ENCODE measurements at places on chromosomes 11 and 22.

DNA sequence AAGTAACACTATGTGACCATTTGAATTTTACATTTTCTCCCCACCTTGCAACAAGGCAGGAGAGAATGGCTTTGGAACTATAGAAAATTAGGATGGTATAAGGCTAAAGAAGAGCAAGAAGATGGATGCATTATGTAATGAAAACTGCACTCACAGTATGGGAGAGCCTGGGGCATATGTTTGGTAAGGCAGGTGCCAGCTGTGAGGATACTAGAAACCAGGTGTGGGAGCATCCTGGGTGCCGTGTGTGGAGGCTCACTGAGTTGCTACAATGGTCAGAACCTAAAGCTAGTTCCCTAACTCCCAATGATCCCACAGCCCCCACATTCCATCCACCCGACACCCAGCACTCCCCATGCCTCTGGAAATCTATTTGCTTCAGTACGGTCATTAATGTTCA is 42.9 kb downstream of the UBASH3B start:
- DNase-seq, result no peak

- no peak for DNase-seq
These were observed 72.4 kb upstream of the TMEM45B start for GRCh38 chr11:129743112-129743815.

- DNase-seq, result no peak
These were observed 147.4 kb upstream of the TEAD1 start for GRCh38 chr11:12526789-12527188.

DNA sequence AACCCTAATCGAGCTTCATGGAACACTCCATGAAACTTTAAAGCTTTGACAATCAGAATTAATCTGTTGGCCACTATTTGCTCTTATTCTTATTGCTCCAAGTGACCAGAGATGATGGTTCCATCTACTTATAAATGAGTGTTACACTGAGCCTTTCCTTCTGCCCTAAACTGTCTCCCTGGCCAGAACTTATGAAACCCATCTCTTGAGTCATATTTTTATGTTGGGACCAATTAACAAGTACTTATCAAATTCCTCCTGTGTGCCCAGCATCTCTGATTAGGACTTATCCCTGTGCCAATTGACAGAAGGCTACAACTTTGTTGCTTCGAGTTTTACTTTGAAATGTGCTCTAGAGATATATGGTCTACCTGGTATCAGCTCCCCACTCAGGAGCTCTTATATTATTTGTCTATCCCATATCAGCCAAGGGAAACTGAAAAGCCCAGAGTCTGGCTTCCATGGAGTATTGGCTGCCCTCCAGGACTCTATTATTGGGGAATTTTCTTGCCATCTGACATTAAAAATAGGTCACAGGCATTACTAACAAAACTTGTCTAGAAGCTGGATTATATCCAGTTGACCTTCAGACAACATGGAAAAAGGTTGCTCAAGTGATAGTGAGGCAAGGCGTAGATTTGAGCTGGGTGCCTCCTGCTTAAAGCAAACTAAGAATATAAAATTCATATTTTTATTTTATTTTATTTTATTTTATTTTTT is 8.8 kb downstream of the KREMEN1 start:
- DNase-seq, result no peak

DNA sequence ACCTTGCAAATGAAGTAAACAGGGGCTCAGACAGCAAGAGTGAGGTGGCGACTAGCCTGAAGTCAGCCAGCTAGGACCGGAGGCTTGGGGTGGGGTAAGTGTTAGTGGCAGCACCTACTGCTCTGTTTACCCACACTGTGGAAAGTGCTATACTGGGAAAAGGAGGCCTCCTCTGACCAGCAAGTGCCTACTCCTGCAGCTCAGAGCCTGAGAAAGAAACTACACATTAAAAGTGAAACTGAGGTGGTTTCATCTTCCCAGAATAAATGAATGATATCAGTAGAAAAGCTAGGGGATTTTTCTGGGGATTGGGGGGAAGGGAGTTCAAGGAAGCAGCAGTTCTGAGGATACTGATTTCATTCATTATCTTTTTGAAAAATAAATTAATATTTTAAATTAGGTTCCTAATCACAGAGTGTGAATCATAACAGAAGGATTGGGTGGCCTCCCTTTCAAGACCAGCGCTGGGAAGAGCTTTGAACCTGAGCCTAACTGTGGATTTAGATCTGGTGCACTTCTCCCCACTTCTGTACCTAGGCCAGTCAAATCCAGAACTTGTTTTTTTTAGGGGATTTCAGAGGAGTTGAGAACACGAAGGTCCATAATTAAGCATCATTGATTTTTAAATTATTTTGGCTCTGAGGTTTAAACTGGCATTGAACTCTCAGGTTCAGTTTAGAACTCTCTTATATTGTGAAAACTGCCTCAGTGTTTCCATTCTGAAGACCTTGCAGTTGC is 48.1 kb upstream of the GRAMD1B start:
- DNase-seq, result no peak

- DNase-seq, result no peak
These were observed 22.4 kb upstream of the APOBEC3A start for GRCh38 chr22:38935023-38935422.

GRCh38 chr11:77081381-77081851 is 14.6 kb downstream of the CAPN5 start:
- no peak for DNase-seq

- no peak for DNase-seq
These were observed 110.1 kb upstream of the LMO1 start for GRCh38 chr11:8373519-8374432.

- DNase-seq, result no peak
These were observed 192.5 kb upstream of the MTMR2 start for GRCh38 chr11:96116376-96116775.

DNA sequence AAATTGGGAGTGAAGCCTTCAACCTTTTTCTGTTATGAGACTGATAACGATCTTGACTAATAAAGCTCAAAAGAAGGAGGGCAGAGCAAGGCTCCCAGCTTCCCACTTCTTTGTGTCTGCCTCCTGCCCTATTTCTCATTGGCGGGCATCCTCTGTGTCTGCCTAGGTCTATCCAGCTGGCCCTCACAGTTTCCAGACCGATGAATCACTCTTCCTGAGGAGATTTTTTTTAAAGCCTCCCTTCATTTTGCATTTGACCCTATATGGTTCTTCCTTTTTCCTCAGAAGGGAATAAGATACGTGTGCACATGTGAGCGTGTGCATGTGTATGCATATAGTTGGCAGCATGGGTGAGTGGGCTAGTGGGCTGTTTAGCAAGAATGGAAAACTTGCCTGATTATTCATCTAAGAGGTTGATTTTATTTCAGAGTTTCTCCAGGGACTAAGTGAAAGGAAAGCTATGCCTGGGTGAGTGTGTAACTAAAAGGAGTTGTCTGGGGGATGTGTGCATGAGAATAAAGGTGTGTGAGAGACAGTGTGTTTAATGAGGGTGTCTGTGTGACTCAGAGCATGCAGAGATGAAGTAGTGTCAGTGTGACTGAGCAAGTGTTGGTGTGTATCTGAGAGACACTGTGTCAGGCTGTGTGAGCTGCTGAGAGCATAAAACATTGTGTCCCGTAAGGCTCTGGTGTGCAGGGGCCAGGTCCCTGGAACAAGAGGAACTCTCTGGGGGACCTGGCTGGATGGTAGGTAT is 12.2 kb downstream of the PHLDB1 start:
- no peak for DNase-seq

- no peak for DNase-seq
These were observed 33.8 kb upstream of the APOA1 start for GRCh38 chr11:116871248-116871647.

- no peak for DNase-seq
These were observed 7.4 kb upstream of the CDC42BPG start for GRCh38 chr11:64851831-64852351.

DNA sequence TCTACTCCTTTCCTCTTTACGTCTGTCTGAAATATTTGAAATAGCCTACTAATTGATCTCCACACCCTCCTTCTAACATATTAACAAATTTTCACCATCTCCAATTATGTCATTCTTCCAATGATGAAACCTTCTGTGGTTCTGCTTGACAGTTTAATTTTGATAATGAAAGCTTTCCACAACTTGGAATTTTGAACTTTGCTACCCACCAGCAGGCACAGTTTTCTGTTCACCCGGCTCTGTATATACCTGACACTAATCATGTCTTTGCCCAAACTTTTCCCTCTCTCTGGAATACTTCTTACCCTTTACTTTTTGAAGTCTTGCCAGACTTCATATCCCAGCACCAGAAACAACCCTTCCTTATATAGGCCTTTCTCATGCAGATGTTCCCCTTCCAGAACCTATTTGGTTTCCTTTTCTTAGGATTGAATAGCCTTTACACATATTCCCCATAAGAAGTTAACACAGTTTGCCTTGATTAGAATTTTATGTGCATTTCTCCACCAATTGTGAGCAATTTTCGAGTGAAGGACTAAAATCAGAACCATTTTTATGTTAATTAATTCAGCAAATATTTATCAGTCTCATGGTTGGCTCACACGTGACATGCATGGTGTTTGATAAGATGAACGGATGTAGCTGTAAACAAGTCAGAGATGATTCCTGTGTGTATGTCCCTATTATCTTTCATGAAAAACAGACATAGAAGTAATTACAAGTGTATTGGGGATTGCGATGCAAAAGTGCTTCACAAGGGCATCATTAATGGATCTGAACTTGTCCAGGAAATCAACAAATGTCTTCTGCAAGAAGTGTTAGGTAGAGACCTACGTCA is 173.4 kb downstream of the ARHGAP42 start:
- DNase-seq, result no peak

GRCh38 chr11:75516886-75517285 is 8.9 kb downstream of the GDPD5 start:
- no peak for DNase-seq

GRCh38 chr22:29689880-29690213 is 30.0 kb upstream of the CABP7 start:
- DNase-seq, result no peak

DNA sequence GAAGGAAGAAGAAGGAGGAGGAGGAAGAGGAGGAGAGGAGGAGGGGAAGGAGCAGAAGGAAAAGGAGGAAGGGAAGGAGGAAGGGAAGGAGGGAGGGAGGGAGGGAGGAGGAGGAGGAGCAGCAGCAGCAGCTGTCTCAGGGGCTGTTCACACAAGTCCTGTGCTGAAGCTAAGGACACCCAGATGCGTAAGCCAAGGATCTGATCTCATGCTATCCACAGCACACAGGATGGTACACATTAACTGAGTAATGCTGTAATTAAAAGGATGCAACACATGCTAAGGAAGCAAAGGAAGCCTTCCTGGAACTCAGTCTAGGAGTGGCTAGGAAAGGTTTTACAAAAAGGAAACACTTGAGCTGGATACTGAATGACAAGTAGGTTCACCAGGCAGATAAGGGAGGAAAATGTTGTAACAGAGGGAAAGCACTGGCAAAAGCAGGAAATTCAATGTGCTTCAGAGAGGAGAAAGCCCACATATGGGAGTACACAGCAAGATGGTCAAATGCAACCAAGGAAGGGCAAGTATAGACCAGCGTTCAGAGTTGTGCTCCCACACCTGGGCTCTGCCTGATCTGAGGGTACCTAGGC is 32.0 kb downstream of the TRIM66 start:
- DNase-seq, result no peak

GRCh38 chr11:104075091-104075490 is 38.7 kb downstream of the DDI1 start:
- no peak for DNase-seq

DNA sequence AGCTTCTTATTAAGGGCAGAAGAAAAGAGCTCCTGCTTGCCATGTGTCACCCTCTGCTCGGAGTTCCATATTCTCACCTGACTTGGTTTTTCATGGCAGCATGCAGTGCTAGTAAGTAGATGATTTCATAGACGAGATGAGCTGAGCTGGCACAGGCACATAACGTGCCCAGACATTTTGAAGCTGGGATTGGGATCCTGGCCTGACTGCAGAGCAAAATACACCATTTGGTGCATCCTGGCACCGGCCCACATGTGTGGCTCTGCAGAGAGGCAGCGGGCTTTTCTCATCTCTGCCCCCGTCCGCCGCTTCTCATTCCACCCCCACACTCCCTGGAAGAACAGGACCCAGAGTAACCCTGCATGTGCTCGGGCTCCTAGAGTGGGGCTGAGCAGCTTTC is 24.8 kb downstream of the FAM118A start:
- DNase-seq, result no peak

- no peak for DNase-seq
These were observed 604 bp upstream of the GANAB start for GRCh38 chr11:62646825-62647608.

DNA sequence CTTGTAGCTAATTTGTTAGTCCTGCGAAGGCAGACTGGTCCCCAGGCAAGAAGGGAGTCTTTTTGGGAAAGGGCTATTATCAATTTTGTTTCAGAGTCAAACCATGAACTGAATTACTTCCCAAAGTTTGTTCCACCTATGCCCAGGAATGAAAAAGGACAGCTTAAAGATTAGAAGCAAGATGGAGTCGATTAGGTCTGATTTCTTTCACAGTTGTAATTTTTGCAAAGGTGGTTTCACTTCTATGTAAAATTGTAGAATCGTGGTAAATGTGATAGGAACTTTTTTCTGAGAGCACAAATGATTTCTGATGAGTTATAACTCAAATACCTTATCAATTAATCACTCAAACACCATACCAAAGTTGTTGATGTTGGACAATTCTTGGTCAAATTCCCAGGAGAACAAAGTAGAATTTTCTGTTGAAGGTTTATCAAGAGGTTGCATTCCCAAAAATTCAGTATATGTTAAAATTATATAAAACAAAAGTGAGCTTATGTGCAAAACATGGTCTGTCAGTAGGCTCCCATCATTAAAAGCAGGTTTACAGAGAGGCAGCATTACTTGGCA is 2.9 kb upstream of the CTSC start:
- DNase-seq, result no peak

GRCh38 chr11:69920345-69921127 is 101.3 kb upstream of the FGF3 start:
- DNase-seq, result no peak

GRCh38 chr11:34651551-34651950 is 30.7 kb downstream of the EHF start:
- no peak for DNase-seq

DNA sequence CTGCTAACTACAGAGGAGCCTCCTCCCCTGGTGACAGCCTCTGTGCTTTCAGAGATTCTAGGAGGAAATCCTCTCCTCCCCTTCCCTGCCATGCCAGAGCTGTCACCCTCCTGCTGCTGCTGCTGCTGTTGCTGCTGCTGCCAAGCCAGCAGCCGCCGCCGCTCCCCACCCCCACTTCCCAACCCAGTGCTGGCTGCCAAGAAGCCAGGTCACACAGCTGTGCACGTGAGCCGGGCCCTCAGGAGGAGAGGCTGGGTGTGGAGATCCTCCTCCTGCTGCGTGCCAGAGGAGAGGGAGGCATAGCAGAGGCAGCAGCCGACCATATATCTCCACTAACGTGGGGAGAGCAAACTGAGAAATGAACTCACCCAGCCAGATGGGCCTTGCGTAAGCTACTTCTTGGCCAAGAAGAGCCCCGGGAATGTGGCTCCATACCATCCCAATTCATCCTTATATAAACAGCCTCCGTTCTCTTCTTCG is 12.4 kb downstream of the CRY2 start:
- DNase-seq, result peak; percentile 77

GRCh38 chr11:29093416-29094120 is 923.3 kb downstream of the KCNA4 start:
- no peak for DNase-seq

GRCh38 chr11:29318134-29318845 is 698.5 kb downstream of the KCNA4 start:
- DNase-seq, result no peak

- no peak for DNase-seq
These were observed 410.9 kb upstream of the B3GAT1 start for GRCh38 chr11:134822897-134823296.

All from T1000 (cell line).